ENCODE measurements at places on chromosomes 3 and 15. TPM values are rescaled to one million over a fixed set of nuclear protein-coding genes. Genes with fewer than 3 reads are reported as not detected.

The TNFAIP8L3 gene
- 49.9 TPM for total RNA-seq

The FEZF2 gene
- not detected for total RNA-seq

The IQCF5 gene
- not detected for total RNA-seq

The CDCP1 gene
- 0.17 TPM for total RNA-seq

The ARPC4 gene
- 210 TPM for total RNA-seq

- DNase-seq: no peak
These were observed 167.3 kb downstream of the SQOR start for GRCh38 chr15:45802140-45802539.

DNA sequence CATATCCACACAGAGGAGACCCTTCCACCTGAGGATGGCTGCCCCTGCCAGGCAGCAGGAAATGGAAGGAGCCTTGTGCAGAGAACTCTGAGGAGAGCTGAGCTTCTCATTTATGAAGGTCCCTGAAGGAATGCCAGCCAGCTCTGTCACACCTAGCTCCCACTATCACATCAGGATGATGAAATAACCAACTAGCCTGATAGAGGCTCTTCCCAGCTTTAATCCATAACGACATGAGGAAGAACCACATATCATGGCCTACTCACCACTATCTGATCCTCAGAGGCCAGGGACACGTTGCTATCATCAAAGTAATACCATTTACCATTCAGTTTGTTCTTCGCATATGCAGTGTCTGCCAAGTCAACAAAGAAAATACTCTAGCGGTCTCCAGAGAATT is 1.5 kb upstream of the C3orf62 start:
- no peak for DNase-seq

DNA sequence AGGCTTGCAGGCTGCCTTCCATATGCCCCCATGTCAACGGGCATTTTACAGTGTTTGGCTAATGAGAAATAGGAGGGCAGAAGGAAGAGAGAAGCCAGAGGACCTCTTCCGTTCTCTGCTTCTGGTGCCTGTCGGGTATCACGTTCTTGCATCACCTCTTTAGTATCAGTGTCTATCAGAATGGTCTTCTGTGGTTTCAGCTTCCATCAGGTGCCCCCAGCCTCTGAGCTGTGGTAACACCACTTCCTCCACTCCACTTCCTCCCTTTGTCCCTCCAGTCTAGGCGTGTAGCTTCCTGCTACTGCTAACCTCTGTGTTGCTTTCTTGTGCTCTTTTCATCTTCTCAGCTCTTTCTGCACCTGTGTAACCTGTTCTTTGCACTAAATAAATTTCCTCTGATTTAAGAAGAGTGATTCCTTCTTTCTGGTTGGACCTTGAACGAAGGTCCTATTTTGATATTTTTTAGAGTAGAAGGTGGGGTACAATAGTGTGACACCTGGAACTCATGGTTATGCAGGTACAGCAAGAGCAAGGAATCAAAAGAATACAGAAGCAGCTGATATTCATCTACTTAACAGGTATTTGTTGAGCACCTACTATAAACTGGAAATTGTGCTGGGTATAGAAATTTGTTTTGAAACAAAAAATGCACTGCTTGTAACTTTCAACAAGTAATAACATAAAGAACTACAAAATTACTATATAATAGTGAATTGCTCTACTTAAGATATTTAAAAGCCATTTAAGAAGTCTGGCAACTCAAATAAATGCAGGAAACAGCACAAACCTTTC is 27.4 kb upstream of the FOXB1 start:
- DNase-seq: no peak

Data from dermis blood vessel endothelial cell (primary cell).